ENCODE measurements at places on chromosomes 6 and 20. TPM values are rescaled to one million over a fixed set of nuclear protein-coding genes. Genes with fewer than 3 reads are reported as not detected.

DNA sequence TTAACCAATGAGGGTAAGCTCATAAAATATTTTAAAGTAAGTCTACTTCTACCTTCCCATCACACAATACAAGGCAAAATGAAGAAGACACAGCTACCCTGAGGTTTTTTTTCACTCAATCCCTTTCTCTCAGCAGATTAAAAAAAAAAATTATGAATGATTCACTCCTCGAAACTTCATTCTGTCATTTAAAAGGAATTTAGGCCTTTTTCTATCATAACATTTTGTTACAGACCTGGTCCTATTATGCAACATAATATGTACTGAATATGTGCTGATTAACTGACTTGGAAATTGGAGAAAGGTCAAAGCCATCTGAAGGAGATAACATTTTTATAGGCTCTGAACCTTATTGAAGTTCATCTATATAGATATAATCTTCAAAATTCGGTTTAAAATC lies 45.5 kb downstream of the PRL start:
- peak overlapping the region; percentile 8 for H3K27ac ChIP-seq
- no peak overlapping the region for H3K4me3 ChIP-seq
- peaks cover 37% of the 10 kb centered on the region for H3K4me1 ChIP-seq
- DNase-seq = peak; percentile 80
- no peaks in the 10 kb centered on the region for H3K36me3 ChIP-seq

RALGAPA2 gene
- total RNA-seq = 19.2 TPM

DNA sequence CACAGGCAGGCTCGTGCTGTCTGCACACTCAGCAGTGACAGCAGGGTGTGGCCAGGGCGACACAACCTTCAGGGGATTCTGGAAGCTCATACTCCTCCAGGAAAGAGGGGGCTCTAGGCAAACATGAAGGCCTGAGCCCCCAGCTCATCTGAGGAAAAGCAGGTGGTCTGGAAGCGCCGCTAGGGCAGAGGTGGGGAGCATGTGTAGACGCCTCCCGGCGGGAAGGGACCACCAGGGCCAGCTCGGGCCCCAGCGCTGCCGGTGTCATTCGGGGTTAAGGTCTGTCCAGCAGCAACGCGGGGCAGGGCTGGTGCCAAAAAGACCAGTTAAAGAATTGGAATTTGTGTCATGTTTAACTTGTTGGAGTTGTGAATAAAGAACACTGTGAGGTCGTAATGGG lies 39.3 kb upstream of the SYNJ2 start:
- no peak for DNase-seq
- H3K36me3 ChIP-seq = peaks cover 13% of the 10 kb centered on the region
- no peak overlapping the region for H3K27ac ChIP-seq
- no peak overlapping the region for H3K4me3 ChIP-seq
- H3K4me1 ChIP-seq = no peaks in the 10 kb centered on the region

GRCh38 chr6:90382760-90383159 lies 86.1 kb upstream of the BACH2 start:
- H3K27me3 ChIP-seq = no peaks in the 10 kb centered on the region
- H3K4me1 ChIP-seq = no peaks in the 10 kb centered on the region
- no peak overlapping the region for H3K27ac ChIP-seq
- no peaks in the 10 kb centered on the region for H3K36me3 ChIP-seq
- no peak overlapping the region for H3K4me3 ChIP-seq
- no peak for DNase-seq

DNA sequence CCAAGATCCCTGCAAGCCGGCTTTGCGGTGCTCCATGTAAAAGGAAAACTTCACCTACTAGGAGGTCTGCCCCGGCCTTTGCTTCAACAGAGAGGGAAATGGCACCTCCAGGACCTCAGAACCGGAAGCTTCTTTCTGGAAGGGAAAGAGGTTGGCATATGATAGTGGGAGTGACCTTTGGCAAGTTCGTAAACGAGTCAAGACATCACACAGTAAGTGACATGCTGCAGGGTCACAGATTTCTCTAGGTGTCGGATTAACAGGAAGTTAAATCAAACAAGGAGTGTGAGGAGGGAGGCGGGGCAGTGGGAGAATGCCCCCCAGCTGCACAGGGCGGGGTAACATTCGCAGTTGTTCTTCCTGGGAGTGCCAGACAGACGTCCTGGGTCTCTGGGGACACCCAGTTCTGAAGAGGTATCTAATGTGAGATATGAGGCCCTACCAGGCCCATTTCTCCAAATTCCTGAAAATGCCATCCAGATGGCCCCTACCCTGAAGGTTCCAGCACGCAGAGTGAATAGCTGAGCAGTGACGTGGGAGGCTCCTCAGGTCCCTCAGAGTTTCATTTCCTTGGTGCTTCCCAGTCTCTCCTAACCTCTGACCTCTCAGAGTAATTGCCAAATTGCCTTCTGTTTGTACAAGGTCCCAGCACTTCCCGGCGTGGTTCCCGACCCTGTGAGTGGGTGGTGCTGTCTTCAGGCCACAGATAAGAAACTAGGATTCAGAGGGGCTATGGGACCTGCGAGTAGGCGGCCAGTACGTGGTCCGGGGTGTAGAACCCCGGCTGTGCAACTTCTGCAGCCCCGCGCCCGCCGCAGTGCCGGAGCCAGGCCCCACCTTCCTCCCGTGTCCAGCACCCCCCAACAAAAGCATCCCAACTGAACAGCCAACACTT lies 1.9 kb downstream of the RRBP1 start:
- peaks cover 20% of the 10 kb centered on the region for H3K27me3 ChIP-seq
- DNase-seq = peak; percentile 87
- H3K27ac ChIP-seq = peak overlapping the region; percentile 87
- peaks cover 7% of the 10 kb centered on the region for H3K36me3 ChIP-seq

- no peak for DNase-seq
- no peaks in the 10 kb centered on the region for H3K36me3 ChIP-seq
- no peak overlapping the region for H3K27ac ChIP-seq
- no peaks in the 10 kb centered on the region for H3K27me3 ChIP-seq
- no peak overlapping the region for H3K4me3 ChIP-seq
Observed at GRCh38 chr6:54198134-54198533, 86.9 kb downstream of the MLIP start.

DEFB124 gene
- total RNA-seq = not detected

DNA sequence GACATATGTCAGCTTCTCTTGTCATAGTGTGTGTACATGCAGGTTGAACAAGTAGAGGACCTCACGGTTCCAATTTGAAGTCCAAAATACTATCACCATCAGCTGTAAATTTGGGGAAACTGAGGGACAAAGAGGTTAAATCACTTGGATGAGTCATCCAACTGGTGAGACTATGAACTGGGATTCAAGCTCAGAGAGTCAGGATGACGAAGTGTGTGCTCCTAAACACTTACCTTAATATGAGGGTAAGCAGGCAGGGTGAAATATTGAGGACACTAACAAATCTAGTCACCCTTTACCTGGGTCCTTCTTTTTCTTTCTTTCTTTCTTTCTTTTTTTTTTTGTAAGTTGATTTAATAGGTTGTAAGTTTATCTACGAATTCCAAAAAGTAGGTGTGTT lies 198.3 kb downstream of the KCNQ5 start:
- H3K4me3 ChIP-seq = no peak overlapping the region
- no peak overlapping the region for H3K27ac ChIP-seq
- DNase-seq = no peak
- H3K36me3 ChIP-seq = no peaks in the 10 kb centered on the region
